AG20443 (cell line): ENCODE measurements at places on chromosomes 5 and 9.

- no peak for DNase-seq
These were observed 180.1 kb upstream of the ELL2 start for GRCh38 chr5:96141749-96142148.

GRCh38 chr9:135602789-135603481 is 36.4 kb downstream of the GLT6D1 start:
- DNase-seq = peak; percentile 69

- no peak for DNase-seq
These were observed 49.9 kb downstream of the COL15A1 start for GRCh38 chr9:98993570-98993945.

DNA sequence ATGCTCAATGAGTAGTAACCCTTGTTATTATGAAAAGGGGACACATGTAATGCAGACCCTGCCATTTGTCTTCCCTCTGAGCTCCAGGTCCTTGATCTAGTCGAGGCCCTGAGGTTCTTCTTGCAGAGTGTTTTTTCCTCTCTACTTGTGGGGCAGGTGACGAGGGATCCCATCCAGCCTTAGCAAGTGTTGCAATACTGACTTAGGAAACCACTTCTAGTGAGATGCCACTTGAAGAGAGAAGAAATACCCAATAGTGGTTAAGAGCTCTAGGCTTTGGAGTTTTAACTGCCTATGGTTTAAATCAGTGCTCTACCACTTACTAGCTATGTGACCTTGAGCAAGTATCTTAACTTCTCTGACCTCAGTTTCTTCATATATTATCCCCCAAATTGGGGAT is 10.2 kb downstream of the PPARGC1B start:
- DNase-seq = no peak

DNA sequence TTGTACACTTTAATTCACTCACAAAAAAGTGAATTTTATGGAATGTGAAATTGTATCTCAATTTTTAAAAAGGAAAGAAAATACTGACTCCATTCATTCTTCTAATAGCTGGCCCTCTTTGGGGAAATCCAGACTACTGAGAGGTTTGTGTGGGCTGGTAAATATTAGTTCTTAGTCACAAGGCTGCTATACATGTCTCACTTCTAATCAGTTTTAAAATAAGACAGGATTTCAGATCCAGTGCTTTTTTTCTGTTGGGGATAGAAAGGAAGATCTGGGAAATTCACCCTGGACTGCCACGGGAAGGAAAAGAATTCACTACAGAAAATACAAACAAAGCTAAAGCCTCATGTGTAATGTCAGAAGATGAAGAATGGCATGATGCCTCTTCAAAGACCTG is 32.7 kb upstream of the ADAMTSL1 start:
- no peak for DNase-seq

DNA sequence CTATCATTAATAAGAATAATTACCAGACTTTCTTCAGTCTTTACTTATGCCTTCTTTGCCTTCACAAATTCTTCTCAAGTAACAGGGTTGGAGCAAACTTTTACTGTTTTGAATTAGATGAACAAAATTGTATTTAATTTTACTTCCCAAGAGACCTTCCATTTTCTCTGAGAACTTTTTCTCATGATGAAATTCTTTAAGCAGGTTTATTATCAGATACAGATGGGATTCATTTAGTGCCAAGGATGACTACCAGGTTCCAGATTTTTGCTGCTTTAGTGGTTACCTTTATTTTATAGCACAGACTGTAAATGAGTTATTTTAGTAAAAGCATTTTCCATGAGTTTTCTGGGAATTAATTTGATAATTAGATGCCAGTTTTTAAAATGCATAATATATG is 125.1 kb downstream of the GDNF start:
- no peak for DNase-seq

DNA sequence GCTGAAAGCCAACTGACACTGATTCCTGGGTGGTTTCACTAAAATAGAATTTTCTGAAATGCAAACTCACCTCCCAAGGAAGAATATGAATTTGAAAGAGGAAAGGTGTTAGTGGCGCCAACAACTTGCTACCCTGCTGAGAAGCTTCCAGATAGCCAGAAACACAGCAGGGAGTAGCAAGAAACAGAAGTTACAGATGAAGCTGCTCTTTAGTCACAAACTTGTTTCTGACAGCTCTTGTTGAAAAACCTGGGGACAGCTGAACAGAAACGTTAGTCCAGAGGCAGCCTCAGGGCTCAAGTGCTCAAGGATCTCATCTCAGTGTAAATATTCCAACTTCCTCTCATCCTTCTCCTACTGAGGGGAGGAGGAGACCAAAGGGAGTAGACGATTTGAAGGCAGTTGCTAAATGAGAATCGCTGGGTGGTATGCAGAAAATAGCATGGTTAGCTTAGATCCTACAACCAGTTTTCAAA is 184.1 kb downstream of the PDE4D start:
- DNase-seq = no peak

DNA sequence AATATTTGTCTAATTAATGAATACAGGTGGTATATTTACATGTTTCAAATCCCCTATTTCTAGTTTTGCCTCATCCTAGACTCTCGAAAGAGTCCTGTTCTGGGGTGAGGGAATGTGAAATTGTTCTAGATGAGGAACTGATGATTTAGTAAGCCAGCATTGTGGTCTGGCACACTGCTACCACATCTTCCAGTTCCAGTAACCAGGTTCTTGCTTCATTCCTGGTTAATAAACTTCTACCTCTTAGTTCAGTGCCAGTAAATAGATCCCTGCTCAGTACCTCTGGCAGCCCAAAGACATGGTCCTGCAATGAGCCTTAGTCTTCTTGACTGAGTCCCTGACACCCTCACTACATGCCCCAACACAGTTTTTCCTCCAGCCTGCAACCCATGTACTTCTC is 207.7 kb downstream of the SREK1 start:
- DNase-seq = no peak

- DNase-seq = peak; percentile 82
These were observed 66.7 kb upstream of the ADRA1B start for GRCh38 chr5:159849437-159850083.

- DNase-seq = peak; percentile 26
These were observed 28.1 kb downstream of the PTGES2 start for GRCh38 chr9:128099231-128099931.

DNA sequence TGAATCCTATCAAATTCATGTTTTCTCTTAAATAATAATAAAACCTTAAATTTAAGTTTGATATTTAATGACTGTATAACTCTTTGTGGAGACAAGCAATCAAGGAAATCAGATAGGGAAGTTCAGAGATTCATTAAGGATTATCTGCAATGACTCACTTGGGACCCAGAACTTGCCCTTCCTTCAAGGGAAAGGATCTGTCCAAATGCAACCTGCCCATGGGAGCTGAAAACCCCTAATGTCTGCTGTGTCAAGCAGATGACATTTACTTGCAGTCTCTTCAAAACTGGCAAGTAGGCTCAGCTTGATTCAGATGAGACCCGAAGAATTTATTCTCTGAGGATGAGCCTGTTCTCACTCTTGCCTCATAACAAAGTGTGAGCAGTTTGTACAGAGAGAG is 1577.6 kb downstream of the EFNA5 start:
- DNase-seq = no peak

- no peak for DNase-seq
These were observed 1077.7 kb upstream of the SEMA6A start for GRCh38 chr5:117652036-117652957.

- no peak for DNase-seq
These were observed 99.3 kb downstream of the KLF4 start for GRCh38 chr9:107390279-107390678.

DNA sequence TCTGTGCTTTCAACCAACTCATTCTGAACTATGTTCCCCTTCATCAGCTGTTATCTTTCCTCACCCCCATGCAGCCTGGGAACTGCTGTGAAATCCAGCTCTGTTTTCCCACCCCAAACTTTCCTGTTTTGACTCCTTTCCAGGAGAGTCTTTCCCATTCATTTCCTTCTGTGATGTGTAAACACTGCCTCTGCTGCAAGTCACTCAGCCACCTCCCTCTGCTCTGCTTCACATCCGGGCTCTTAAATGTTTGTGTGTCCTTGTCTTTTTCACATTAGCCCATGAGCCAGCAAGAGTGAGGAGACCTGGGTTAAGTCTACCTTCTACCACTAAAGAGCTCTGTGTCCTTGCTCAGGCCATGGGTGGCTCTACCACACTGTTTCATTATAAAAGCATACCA is 137.5 kb downstream of the ICE1 start:
- DNase-seq = no peak

GRCh38 chr9:22216730-22217172 is 207.6 kb upstream of the CDKN2B start:
- peak; percentile 68 for DNase-seq

DNA sequence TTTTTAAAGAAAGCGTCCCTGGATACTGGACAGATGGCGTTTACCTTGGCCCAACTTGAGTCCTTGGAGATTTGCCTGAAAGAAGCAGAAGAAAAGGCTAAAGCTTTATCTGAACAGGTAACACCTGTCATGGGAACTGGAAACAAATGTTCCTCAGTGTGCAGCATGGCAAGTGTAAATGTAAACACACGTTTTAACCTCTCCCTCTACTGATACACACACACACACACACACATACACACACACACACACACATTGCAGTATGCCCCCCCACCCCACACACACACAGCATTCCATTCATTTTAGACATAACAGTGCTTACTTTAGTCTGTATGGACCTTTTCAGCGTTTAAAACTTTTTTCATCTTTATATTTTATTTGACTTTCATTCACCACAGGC is 51.1 kb downstream of the CCDC192 start:
- no peak for DNase-seq

- no peak for DNase-seq
These were observed 387.5 kb downstream of the FAM170A start for GRCh38 chr5:120016717-120017382.
